ENCODE measurements at places on chromosomes 16 and 17. TPM values are rescaled to one million over a fixed set of nuclear protein-coding genes. Genes with fewer than 3 reads are reported as not detected.

- DNase-seq: peak; percentile 56
- H3K27me3 ChIP-seq: no peaks in the 10 kb centered on the region
- H3K4me1 ChIP-seq: peaks cover 9% of the 10 kb centered on the region
- H3K4me3 ChIP-seq: peak overlapping the region; percentile 38
- no peaks in the 10 kb centered on the region for H3K36me3 ChIP-seq
These were observed 30.7 kb downstream of the CDRT4 start for GRCh38 chr17:15436473-15437302.

DNA sequence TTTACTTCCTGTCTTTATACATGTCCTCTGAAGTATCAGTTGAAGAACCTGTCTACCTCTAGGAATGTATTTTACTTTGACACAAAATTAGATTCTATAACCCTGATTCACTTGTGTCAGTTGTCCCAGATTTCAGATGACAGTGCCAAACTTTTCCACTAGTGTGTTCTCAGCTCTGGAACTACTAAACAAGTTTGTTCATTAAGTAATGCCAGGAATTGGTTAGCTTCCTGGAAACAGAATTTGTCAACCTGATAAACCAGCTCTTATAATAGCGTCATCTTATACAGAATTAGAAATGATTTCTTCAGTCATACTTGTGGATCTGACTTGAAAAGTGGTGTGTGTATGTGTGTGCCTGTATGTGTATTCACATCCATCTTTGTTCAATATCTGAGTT is 7.4 kb downstream of the MAP3K3 start:
- peaks cover 20% of the 10 kb centered on the region for H3K4me1 ChIP-seq
- DNase-seq: no peak
- H3K36me3 ChIP-seq: peaks cover 26% of the 10 kb centered on the region
- H3K27ac ChIP-seq: no peak overlapping the region
- H3K27me3 ChIP-seq: no peaks in the 10 kb centered on the region

- no peak overlapping the region for H3K27ac ChIP-seq
- no peaks in the 10 kb centered on the region for H3K27me3 ChIP-seq
- no peak for DNase-seq
- no peaks in the 10 kb centered on the region for H3K4me1 ChIP-seq
- H3K4me3 ChIP-seq: no peak overlapping the region
These were observed 14.2 kb upstream of the SLC38A10 start for GRCh38 chr17:81309140-81309858.

GRCh38 chr16:56931271-56931891 is 561 bp upstream of the HERPUD1 start:
- no peaks in the 10 kb centered on the region for H3K36me3 ChIP-seq
- H3K27me3 ChIP-seq: no peaks in the 10 kb centered on the region
- peak overlapping the region; percentile 98 for H3K27ac ChIP-seq
- H3K4me1 ChIP-seq: peaks cover 13% of the 10 kb centered on the region
- peak overlapping the region; percentile 70 for H3K4me3 ChIP-seq
- no peak for DNase-seq

DNA sequence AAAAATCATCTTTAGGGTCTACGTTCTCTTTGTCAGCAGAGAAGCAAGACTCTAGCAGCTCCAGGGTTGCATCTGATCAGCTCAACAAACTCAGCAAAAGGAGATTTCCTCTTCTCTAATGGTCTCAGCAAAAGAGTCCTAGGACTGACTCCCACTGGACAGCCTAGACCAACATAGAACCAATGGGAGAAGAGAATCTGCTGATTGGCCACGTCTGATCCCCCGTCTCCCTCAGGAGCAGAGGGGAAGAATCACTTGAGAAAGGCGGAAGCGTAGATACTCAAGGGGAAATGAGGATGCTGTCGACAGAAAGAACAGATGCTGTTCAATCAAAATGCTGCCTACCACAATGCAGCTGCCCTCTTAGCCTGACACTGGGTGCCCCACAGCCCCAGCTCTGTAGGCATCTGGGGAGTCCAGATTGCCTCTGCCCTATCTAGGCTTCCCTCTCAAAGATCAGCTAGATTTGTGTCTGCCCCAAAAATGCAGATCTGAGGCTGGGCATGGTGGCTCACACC is 31.5 kb upstream of the EMP2 start:
- H3K4me1 ChIP-seq: no peaks in the 10 kb centered on the region
- H3K36me3 ChIP-seq: no peaks in the 10 kb centered on the region
- no peak overlapping the region for H3K27ac ChIP-seq
- no peaks in the 10 kb centered on the region for H3K27me3 ChIP-seq
- no peak for DNase-seq

- DNase-seq: no peak
- H3K36me3 ChIP-seq: no peaks in the 10 kb centered on the region
- no peaks in the 10 kb centered on the region for H3K27me3 ChIP-seq
- H3K4me3 ChIP-seq: no peak overlapping the region
These were observed 37.9 kb downstream of the SHISA6 start for GRCh38 chr17:11278992-11279270.

DNA sequence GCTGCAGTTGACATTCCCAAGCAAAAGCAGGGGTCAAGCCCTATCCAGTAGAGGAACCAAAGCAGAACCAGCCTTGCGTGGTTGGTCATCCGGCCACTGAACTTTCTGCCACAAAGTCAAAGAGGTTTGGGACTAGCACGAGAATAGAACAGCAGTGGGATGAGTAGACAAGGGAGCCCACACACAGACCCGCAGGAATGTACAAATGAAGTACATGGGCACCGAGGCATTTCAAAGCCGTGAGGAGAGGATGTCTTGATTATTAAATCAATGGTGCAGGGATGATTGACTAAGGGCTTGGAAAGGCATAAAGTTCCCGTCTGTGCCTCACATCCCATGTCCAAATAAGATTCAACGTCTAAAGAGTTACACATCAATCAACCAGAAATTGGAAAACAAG is 81.8 kb upstream of the TBC1D3K start:
- DNase-seq: no peak
- H3K27me3 ChIP-seq: no peaks in the 10 kb centered on the region
- H3K36me3 ChIP-seq: no peaks in the 10 kb centered on the region
- H3K27ac ChIP-seq: no peak overlapping the region
- no peak overlapping the region for H3K4me3 ChIP-seq
- no peaks in the 10 kb centered on the region for H3K4me1 ChIP-seq

DNA sequence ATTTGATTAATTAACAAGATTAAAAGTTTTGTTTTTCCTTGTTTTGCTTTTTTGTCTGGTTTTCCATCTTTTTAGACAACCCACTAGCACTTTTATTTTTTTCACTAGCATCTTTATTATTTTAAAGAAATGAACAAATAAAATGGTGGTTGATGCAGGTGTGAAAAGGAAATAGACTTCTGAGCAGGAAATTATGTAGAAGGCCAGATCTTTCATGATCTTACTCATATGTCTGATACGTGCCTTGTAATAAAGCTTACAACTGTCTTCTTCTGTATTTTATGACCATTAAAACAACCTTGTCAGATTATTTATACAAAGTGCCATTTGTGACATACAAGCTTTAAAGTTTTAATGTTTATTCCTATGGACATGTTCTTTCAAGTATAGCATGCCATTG is 6.3 kb downstream of the SLFN12L start:
- H3K4me1 ChIP-seq: peaks cover 45% of the 10 kb centered on the region
- no peak for DNase-seq
- peak overlapping the region; percentile 50 for H3K27ac ChIP-seq
- no peaks in the 10 kb centered on the region for H3K27me3 ChIP-seq
- peak overlapping the region; percentile 28 for H3K4me3 ChIP-seq
- H3K36me3 ChIP-seq: no peaks in the 10 kb centered on the region

DNA sequence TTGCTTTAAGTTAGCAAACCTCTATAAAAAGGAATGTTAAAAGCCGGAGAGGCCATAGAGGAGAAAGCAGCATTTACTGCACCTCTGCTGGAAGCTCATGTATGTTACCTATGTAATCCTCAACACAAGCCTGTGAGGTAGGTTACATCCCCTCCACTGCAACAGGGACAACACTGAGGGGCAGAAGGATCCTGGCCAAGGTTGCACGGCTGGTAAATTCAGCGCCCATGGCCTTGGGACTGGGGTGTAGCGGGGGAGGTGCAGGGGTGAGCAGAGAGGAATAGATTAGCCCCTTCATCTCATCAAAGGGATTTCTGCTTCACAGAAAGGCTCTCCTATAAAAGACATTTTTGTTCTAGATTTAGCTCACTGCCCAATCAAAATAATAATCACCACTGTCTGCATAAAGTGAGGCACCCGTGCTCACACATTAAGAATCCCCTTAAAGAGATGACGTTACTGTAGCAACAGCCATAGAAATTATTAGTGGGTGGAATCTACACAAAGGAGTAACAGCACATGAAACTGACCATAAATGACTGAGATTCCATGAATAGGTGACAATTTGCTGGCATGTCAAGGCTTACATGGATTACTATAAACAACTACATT is 3.3 kb downstream of the ZCCHC14 start:
- H3K4me1 ChIP-seq: peaks cover 24% of the 10 kb centered on the region
- no peaks in the 10 kb centered on the region for H3K27me3 ChIP-seq
- peak overlapping the region; percentile 56 for H3K4me3 ChIP-seq
- no peaks in the 10 kb centered on the region for H3K36me3 ChIP-seq
- DNase-seq: no peak

- DNase-seq: no peak
- no peak overlapping the region for H3K27ac ChIP-seq
- H3K36me3 ChIP-seq: no peaks in the 10 kb centered on the region
- H3K27me3 ChIP-seq: no peaks in the 10 kb centered on the region
These were observed 13.9 kb downstream of the TNS4 start for GRCh38 chr17:40487371-40488020.

GRCh38 chr16:11232852-11233726 is 22.9 kb downstream of the SOCS1 start:
- peak; percentile 79 for DNase-seq
- no peaks in the 10 kb centered on the region for H3K36me3 ChIP-seq
- H3K4me3 ChIP-seq: peak overlapping the region; percentile 50
- no peaks in the 10 kb centered on the region for H3K27me3 ChIP-seq

- H3K4me1 ChIP-seq: no peaks in the 10 kb centered on the region
- no peaks in the 10 kb centered on the region for H3K36me3 ChIP-seq
- DNase-seq: no peak
- H3K27me3 ChIP-seq: no peaks in the 10 kb centered on the region
These were observed 65.2 kb downstream of the SHCBP1 start for GRCh38 chr16:46555951-46556350.

GRCh38 chr17:2018716-2019510 is 6.2 kb downstream of the RTN4RL1 start:
- peaks cover 3% of the 10 kb centered on the region for H3K27me3 ChIP-seq
- H3K4me1 ChIP-seq: peaks cover 12% of the 10 kb centered on the region
- H3K4me3 ChIP-seq: no peak overlapping the region
- no peak for DNase-seq

DNA sequence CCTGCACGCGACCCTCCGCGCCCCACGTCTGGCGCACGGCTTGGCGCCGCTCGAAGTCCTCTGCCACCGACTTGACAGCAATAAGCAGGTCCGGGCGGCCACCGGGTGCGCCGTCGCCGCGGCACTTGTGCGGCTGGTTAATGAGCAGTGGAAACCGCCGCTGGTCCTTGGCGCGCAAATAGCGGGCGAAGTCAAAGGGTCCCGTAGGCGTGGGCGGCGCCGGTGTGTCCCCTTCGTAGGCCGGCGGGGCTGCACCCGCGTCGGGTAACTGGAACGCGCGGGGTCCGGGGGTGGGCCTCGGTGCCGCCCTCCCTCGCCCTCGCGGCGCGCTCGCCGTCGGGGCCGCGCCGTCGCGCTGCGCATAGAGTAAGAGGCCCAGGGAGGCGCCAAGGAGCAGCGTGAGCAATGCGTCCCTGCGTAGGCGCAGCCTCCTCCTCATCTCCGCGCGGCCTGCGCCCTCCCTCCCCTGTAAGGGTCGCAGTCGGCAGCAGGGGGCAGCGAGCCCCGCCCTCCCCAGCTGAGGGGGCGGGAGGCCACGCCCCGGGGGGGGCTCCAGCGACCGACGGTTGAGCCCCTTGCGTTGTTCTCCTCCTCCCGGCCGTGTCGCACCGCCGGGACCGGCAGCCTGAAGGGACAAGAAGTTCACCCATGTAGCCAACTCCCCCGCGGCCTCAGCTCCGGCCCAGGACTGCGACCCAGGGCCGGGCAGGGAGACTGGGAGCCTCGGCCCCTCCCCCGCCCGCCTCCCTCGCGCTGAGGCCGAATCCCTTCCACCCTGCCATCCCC is 558 bp downstream of the B3GNT9 start:
- H3K4me1 ChIP-seq: no peaks in the 10 kb centered on the region
- no peaks in the 10 kb centered on the region for H3K27me3 ChIP-seq

CACNG1 gene
- total RNA-seq: not detected

RNF135 gene
- 9.9 TPM for total RNA-seq

ZDHHC7 gene
- total RNA-seq: 62.2 TPM

PEMT gene
- 11.4 TPM for total RNA-seq

KCNAB3 gene
- total RNA-seq: 8.1 TPM

BORCS6 gene
- total RNA-seq: 5.4 TPM

CCL8 gene
- not detected for total RNA-seq

KDM6B gene
- 28.9 TPM for total RNA-seq

TVP23B gene
- total RNA-seq: 21.1 TPM

PITPNM3 gene
- total RNA-seq: 0.58 TPM

KRTAP9-8 gene
- not detected for total RNA-seq

Data from naive thymus-derived CD4-positive, alpha-beta T cell (primary cell).